ENCODE measurements at places on chromosomes 4 and X. TPM values are rescaled to one million over a fixed set of nuclear protein-coding genes. Genes with fewer than 3 reads are reported as not detected.

Gene IL2
- total RNA-seq, result not detected

Gene ATOH1
- total RNA-seq, result not detected

Gene ADH7
- not detected for total RNA-seq

Gene ZNF711
- total RNA-seq, result 8.9 TPM

Gene FAM149A
- 2.0 TPM for total RNA-seq

Gene CT47B1
- total RNA-seq, result not detected

Gene RAB41
- not detected for total RNA-seq

- no peaks in the 10 kb centered on the region for H3K27me3 ChIP-seq
- H3K27ac ChIP-seq, result no peak overlapping the region
- peaks cover 22% of the 10 kb centered on the region for H3K4me1 ChIP-seq
- H3K36me3 ChIP-seq, result peaks cover 3% of the 10 kb centered on the region
Measured at GRCh38 chr4:86272669-86273068, 87.2 kb downstream of the MAPK10 start.

- peaks cover 23% of the 10 kb centered on the region for H3K36me3 ChIP-seq
- peaks cover 25% of the 10 kb centered on the region for H3K4me1 ChIP-seq
- DNase-seq, result no peak
- H3K4me3 ChIP-seq, result peak overlapping the region; percentile 99
- H3K27me3 ChIP-seq, result no peaks in the 10 kb centered on the region
Measured at GRCh38 chr4:6641971-6642320, 1.5 kb downstream of the MRFAP1 start.

DNA sequence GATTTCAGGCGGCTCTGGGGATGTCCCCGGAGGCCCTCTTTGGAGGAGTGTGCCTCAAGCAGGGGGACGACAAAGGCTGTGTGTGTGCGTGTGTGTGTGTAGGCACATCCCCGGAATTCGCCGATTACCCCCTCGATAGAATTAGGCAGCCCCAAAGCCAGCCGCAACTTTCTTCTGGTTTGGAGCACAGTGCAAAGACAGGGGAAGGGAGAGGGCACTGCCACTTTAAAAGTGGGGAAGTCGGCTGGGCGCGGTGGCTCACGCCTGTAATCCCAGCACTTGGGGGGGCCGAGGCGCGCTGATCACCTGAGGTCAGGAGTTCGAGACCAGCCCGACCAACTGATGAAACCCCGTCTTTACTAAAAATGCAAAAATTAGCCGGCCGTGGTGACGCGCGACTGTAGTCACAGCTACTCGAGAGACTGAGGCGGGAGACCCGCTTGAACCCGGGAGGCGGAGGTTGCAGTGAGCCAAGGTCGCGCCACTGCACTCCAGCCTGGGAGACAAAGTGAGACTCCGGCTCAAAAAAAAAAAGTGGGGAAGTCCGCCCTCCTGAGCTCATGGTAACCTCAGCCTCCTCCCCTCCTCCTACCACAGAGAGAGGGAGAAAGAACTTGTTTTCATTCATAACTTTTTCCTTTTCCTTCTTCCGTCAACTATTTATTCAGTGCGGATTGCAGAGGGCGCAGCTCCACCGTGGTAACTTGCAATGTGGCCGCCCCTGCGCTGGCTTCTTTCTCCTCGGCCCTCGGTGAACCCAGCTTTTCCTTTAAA is 2.4 kb downstream of the SPRY1 start:
- peaks cover 37% of the 10 kb centered on the region for H3K36me3 ChIP-seq
- peaks cover 28% of the 10 kb centered on the region for H3K4me1 ChIP-seq
- peak overlapping the region; percentile 96 for H3K27ac ChIP-seq
- DNase-seq, result peak; percentile 89
- peak overlapping the region; percentile 94 for H3K4me3 ChIP-seq

DNA sequence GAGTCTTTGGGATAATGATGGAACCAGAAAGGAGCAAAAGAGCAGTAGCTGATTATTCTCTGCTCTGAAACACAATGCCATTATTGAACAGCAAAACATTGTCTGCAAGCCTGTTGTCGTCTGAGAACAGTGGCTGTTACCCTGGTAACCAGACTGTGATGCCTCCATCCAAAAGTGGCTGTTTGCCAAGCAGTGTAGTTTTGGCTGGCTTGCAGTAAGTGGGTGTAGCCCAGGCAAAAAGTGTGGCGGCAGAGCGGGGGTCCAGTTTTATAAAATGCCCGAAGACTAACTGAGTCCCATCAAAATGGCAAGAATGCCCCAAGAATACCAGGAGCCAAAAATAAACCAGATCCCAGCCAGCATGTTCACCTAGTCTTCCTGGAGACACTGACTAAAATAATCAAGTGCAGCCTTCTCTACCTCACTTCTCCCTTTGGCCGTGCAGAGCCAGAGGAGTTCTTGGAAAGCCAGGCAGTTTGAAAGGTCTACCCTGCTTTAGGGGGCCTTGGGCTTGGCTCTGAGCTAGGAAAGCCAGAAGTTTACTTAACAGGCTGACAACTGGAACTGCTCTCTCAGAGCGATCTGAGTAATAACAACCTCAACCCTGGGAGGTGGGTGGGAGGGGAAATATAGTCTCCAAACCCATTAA is 2.6 kb downstream of the PLP1 start:
- no peak overlapping the region for H3K4me3 ChIP-seq
- no peaks in the 10 kb centered on the region for H3K36me3 ChIP-seq
- no peaks in the 10 kb centered on the region for H3K27me3 ChIP-seq
- DNase-seq, result no peak

- DNase-seq, result no peak
- H3K36me3 ChIP-seq, result no peaks in the 10 kb centered on the region
- H3K27me3 ChIP-seq, result peaks cover 9% of the 10 kb centered on the region
- no peaks in the 10 kb centered on the region for H3K4me1 ChIP-seq
- H3K27ac ChIP-seq, result no peak overlapping the region
Measured at GRCh38 chr4:7461230-7461629, 26.5 kb upstream of the PSAPL1 start.

- no peak overlapping the region for H3K4me3 ChIP-seq
- H3K27me3 ChIP-seq, result no peaks in the 10 kb centered on the region
- no peak for DNase-seq
Measured at GRCh38 chr4:141464366-141464765, 172.0 kb upstream of the IL15 start.

DNA sequence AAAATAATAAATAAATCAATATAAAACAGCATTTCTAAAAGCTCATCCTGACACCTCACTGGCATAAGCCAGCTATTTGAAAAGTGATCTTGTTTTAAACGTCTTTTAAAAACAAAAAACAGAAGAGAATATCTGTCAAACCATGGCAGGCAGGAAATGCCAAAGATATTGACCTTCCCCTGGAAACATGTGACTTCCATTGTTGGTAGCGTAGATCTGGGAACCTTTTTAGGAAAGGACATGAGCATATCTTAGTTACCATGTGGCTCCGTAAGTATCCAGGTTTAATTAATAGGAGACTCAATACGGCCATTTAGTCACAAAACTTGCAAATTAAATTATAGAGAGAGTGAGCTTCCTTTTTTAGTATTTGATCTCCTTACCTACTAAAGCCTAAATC is 83.0 kb upstream of the KLHL4 start:
- H3K4me3 ChIP-seq, result no peak overlapping the region
- no peaks in the 10 kb centered on the region for H3K27me3 ChIP-seq
- H3K27ac ChIP-seq, result no peak overlapping the region
- H3K36me3 ChIP-seq, result no peaks in the 10 kb centered on the region
- H3K4me1 ChIP-seq, result no peaks in the 10 kb centered on the region

GRCh38 chrX:38774249-38774648 is 27.0 kb upstream of the MID1IP1 start:
- H3K27ac ChIP-seq, result no peak overlapping the region
- no peak for DNase-seq
- H3K36me3 ChIP-seq, result no peaks in the 10 kb centered on the region
- no peaks in the 10 kb centered on the region for H3K4me1 ChIP-seq
- H3K27me3 ChIP-seq, result peaks cover 2% of the 10 kb centered on the region

DNA sequence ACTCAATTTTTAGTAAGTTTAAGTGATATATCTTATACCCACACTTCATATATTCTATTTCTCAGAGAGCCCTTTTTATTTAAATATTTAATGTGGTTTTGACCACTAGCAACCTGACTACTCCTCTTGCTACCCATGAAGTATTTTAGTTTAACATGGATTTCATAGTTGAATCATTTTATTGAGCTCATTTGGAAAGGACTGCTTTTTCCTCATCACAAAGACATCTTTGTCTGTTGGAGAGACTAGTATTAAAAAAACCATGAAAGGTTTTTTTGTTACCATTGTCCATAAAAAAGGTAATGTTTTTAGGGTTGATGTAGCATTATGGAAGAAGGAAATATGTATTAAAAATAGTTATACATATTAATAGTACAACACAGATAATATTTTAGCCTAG is 139.5 kb downstream of the RAPGEF2 start:
- peaks cover 14% of the 10 kb centered on the region for H3K36me3 ChIP-seq
- DNase-seq, result no peak

DNA sequence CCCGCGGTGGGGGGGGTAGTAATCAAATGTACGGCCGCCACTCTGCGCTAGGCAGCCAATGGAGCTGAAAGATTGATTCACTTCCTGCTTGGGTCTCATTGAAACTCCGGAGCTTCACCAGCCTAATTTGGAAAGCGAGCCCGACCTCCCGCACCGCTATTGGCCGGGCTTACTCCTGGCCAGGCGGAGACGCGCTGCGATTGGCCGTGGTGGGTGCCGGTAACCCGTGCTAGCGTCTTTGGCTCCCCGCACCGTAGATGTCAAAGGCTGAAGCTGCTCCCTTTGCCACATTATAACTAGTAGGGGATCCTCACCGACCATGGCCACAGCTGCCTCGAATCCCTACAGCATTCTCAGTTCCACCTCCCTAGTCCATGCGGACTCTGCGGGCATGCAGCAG is at the start of gene POU3F4:
POU3F4 (plus strand) TSS at position 285 of the 400 bp plus-strand sequence; CDS start at position 320, 35 bp downstream.
- H3K27ac ChIP-seq, result no peak within 1 kb of the TSS
- no peaks in the 10 kb centered on the region for H3K36me3 ChIP-seq
- peaks cover 2% of the 10 kb centered on the region for H3K4me1 ChIP-seq
- H3K27me3 ChIP-seq, result peaks cover 38% of the 10 kb centered on the region
- H3K4me3 ChIP-seq, result no peak within 1 kb of the TSS

DNA sequence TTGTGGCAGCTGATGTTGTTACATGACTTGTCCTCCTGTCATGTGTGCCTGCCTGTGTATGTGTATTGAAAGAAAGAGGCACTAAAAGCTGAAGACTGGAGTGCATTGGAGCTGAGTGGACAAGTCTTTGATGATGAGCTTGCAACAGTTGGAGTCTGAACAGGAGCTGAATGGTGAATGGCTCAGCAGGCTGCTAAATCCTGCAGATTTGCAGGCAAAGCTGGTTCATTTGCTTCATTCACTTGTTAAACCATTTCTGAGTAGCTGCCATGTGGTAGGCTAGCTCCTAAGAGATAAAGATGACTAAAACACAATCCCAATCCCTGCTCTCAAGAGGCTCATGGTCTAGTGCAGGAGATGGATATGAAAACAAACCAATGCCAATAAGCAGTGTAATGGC is 217.3 kb downstream of the CHRDL1 start:
- H3K4me3 ChIP-seq, result no peak overlapping the region
- H3K27ac ChIP-seq, result no peak overlapping the region
- H3K4me1 ChIP-seq, result no peaks in the 10 kb centered on the region

DNA sequence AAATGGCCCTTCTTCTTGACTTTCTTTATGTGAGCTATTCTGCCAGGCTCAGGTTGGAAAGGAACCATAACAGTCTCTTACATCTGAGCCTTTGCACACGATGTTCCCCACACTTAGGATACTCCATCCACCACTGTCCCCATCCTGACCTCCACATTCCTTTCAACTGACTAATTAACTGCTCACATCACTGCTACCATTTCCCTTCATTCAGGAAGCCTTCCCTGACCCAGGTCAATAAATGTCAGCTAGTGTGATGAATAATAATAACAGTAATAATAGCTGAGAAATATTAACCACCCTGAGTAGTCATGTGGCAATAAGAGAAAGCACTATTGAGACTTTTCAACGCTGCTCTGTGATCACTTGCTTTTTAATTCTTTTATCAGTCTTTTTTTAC is 291.7 kb downstream of the KCNIP4 start:
- no peaks in the 10 kb centered on the region for H3K27me3 ChIP-seq
- H3K36me3 ChIP-seq, result no peaks in the 10 kb centered on the region
- H3K4me1 ChIP-seq, result no peaks in the 10 kb centered on the region

GRCh38 chr4:139728146-139728545 is 62.5 kb downstream of the MGST2 start:
- H3K27ac ChIP-seq, result no peak overlapping the region
- no peaks in the 10 kb centered on the region for H3K27me3 ChIP-seq
- H3K4me1 ChIP-seq, result no peaks in the 10 kb centered on the region
- H3K36me3 ChIP-seq, result peaks cover 3% of the 10 kb centered on the region
- H3K4me3 ChIP-seq, result no peak overlapping the region

DNA sequence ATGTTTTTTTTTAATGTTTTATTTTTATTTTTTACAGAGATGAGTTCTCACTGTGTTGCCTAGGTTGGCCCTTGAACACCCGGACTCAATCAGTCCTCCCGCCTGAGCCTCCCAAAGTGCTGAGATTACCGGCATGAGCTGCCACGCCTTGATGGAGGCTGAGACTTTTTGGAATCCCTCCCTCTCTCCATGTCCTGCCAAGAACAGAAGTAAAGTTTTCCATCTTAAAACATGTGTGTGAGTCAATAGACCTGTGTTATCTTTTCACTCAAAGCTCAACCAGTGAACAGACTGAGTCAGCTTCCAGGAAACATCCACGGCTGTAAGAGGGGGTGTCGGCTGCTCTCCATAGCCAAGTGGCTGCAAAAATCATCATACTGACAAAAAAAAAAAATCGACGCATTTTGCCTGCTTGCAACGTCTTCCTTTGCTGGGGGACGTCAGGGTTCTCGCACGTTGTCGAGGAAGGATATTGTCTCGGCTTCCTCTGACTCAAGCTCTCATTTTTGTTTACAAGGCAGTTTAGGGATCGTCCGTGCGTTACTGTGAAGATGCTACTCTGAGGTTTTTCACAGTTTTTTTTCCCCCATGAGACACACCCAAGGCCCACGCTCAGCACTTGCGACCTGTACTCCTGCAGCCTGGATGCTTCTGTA is 10.0 kb upstream of the ASMTL start:
- H3K36me3 ChIP-seq, result no peaks in the 10 kb centered on the region
- DNase-seq, result peak; percentile 23
- peak overlapping the region; percentile 19 for H3K27ac ChIP-seq
- H3K4me3 ChIP-seq, result no peak overlapping the region
- peaks cover 15% of the 10 kb centered on the region for H3K4me1 ChIP-seq

DNA sequence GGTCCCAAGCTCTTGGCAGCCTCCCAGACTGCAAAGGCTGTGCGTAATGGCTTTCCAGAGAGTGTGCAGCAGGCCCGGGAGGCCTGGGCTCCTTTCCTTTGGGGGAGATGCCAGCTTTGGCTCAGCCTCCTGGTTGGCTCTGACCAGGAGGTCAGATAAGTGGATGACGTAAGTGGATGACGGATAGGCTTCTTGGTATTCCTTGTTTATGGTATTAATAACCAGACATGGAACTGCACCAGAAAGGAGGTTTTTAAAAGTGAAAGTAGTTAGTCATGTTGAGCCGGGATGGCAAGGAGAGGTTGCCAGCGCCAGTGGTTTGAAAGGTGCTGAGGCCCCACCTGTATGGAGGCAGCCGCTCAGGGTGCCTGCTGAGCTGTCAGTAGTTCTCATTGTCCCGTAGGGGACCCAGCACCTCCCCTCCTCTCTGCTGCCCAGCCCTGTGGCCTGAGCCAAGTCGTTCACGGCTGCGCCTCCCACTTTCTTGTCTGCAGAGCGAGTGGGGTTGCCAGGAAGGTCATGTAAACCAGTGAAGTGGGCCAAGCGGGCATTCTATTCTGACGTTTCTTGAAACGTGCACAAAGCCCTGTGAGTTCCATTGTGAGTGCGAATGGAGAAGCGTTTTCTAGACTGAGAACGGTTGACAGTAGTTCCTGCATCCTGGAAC is 28.7 kb upstream of the STOX2 start:
- H3K36me3 ChIP-seq, result no peaks in the 10 kb centered on the region
- H3K27me3 ChIP-seq, result peaks cover 3% of the 10 kb centered on the region
- no peaks in the 10 kb centered on the region for H3K4me1 ChIP-seq
- H3K27ac ChIP-seq, result no peak overlapping the region
- no peak for DNase-seq

All from osteocyte (in vitro differentiated cells).